ENCODE measurements at places on chromosomes 3 and 15.

DNA sequence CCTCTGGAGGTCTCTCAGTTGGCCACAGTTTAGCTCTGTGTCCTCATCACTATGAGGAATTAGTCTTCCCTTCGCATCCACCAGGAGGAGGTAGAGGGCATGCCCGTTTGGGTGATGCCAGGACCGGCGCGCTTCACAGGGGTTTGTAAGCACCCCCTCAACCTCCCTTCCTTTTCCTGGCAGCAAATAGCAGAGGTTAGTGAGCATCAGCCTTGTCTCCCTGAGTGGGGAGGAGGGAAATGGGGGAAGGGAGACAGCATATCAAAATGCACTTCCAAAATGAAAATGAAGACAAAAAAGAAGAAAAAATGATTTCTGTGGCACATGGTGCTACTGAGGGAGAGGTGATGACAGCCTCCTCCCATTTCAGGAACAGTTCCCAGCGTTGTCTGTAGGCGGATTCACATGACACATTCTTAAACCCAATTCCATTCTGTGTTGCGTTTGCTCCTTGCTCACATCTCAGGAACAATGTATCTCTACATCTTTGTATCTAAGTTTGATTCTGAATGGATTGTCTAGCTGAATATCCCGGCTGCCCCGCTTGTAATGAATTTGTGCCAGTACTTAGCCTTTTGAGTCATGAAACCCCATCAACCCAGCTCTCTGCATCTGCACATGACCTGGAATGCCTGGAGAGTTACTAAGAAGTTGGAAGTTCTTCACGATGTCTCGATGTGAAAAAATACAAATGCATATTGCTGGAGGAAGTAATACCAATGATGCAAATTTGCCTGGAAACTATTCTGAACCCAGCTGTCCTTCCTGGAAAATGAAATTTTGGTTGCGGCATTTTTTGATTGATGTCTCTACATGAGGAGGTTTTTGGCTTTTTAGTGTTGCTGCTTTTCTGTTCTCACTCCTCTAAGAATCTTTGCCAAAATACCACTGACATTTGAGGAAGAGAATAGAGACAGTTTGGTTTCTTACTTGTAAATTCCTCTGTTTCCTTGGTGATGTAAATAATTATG is 45.2 kb downstream of the TYRO3 start:
- peak; percentile 8 for DNase-seq

- no peak for DNase-seq
These were observed 775.2 kb upstream of the GOLIM4 start for GRCh38 chr3:168870892-168871291.

GRCh38 chr3:149809699-149810098 is 3.3 kb upstream of the RNF13 start:
- DNase-seq, result no peak

DNA sequence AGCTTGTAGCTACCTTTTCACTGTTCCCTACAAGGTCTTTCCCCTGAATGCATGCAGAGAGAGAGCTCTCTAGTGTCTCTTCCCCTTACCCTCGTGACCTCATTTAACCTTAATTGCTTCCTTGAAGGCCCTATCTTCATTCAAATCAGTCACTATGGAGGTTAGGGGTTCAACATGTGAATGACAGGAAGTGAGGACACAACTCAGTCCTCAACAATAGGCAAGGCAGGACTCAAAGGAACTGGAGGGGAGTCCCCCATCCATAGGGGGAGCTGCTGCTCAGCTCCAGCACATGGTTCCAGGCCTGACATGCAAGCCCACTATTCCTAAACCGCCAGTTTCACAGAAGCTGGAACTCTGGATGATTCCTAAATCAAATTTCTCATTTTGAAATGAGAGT is 33.8 kb upstream of the GYG1 start:
- DNase-seq, result no peak

- no peak for DNase-seq
These were observed at the start of gene THBS1 for GRCh38 chr15:39580485-39581241. TSS of gene THBS1 (plus strand) at chr15:39581079. CDS start at chr15:39581858, 779 bp downstream.

DNA sequence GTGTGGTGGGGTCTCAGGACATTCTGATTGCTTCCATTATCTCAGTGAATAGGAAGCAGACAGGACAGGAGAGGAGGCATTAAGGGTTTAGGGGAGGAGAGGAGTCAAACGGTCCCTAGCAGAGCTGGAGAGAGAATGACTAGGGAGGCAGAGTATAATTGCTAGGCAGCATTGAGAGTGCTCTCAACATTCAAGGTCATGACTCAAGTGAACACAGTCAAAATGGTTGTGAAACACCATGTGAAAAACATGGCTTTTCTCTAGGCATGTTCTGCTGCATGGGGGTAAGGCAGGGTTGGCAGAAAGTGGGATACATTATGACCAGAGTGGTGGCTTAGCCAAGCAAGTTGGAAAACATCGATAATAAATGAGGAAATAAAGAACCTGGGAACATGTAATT is 19.5 kb upstream of the HRH1 start:
- no peak for DNase-seq

DNA sequence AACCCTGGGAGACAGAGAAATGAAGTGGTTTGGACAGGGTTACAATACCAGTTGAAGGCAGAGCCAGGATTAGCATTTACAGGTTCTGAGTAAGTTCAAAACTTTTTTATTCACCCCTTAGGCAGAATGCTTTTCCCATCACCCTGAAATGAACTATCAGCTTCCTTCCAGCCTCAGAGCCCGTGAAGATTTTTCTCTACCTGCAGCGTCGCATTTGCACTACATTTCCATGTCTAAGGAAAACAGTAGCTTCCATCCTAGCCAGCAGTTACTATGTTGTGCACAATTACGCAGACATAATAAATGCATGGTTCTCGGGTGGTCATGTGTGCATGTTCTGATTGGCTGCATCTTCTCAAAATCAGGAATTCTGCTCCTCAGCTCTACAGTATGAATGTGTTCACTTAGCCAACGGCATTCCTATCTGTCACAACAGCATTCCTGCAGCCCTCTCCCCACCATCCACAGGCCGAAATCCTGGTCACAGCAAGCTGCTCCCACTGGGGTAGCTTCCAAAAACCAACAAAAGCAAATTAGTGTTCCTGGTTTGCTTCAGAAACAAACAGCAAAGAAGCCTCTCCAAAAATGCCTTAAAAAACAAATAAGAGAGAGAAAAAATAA is 510.8 kb upstream of the SEMA6D start:
- DNase-seq, result no peak

DNA sequence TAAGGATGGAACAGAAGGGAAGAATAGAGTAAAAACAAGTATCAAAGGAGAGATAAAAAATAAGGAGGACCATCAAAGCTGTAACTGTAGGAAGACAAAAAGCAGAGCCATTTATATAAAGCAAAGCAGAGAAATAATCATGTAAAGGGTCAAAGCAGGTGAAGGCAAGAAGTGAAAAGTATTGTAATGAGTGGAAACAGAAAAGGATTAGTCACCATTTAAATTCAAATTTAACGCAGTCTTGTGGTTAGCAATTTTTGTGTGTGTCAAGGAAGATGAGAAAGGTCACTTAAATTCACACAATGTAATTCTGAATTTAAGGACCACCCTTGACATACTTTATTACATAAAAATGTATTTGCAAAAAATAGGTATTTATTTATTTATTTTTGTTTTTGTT is 567.8 kb downstream of the ROBO1 start:
- no peak for DNase-seq

GRCh38 chr3:179376474-179376873 is 29.0 kb downstream of the MFN1 start:
- no peak for DNase-seq

DNA sequence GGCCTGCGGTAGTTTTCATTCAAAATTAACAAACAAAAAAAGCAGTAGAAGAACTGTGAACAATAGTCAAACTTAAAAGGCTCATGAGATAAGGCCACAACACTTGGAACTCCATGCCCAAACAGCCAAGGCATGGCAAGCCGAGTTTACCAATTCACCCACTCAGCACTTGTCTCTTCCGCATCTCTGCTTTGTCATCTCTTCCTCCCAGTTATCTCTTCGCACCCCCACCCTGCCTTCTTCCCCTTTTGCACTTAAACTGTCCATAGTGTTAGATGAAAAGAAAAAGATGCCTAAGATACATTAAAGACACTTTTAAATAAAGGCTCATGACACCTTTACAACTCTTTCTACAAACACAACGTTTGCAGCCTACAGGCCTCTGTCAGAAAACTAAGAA is 11.1 kb downstream of the TLE3 start:
- no peak for DNase-seq

GRCh38 chr15:78056714-78057269 is 20.7 kb downstream of the TBC1D2B start:
- DNase-seq, result no peak

DNA sequence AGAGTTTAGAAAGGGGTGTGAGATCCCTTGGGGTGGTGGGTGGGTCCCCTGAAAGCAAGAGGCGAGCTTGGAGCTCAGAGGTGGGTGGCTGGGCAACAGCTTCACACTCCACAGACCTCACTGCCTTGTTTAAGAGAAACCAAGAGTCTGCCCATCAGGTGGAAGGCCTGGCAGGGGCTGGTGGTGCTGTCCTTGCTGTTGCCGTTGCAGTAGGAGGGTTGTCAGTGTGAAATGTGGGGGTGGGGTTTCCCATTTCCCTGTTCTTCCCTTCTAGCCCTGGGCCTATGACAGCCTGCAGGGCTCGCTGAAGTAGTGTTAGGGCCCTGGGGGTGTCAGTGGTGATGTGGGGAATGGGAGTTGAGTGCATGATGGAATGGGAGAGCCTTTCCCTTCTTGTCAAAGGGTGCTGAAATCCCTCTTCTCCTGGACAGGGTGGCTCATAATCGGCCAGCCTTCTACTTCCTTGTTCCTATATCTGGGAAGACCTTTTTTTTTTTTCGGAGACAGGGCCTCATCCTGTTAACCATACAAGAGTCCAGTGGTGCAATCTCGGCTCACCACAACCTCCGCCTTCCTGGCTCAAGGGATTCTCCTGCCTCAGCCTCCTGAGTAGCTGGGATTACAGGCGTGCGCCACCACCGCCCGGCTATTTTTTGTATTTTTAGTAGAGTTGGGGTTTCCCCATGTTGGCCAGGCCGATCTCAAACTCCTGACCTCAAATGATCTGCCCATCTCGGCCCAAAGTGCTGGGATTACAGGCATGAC is 4.3 kb downstream of the PLEKHO2 start:
- no peak for DNase-seq

GRCh38 chr3:163422671-163423070 is 1655.6 kb downstream of the SI start:
- no peak for DNase-seq

- DNase-seq, result no peak
These were observed 151.2 kb upstream of the UBE2E1 start for GRCh38 chr3:23654571-23654970.

GRCh38 chr3:6567241-6567640 is 293.7 kb upstream of the GRM7 start:
- no peak for DNase-seq

- DNase-seq, result no peak
These were observed 405.9 kb upstream of the LMCD1 start for GRCh38 chr3:8095724-8096123.

- no peak for DNase-seq
These were observed 66.4 kb downstream of the LMCD1 start for GRCh38 chr3:8567784-8568575.

DNA sequence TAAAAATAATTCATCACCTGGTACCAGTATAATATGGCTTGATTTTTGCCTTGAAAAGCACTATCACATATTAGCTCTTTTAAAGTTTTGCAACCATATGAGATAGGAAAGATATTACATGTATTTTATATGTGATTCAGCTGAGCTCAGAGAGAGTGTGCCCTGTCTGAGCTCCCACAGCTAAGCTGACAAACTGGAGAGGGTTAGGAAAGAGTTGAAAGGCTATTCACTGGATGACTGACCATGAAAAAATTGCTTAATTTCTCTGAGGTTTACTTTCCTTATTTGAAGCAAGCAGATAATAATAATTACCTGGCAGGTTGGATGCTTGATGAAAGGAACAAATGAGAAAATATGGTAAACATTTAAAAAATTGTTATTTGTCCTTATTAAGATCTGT is 97.4 kb upstream of the CCDC80 start:
- DNase-seq, result no peak

DNA sequence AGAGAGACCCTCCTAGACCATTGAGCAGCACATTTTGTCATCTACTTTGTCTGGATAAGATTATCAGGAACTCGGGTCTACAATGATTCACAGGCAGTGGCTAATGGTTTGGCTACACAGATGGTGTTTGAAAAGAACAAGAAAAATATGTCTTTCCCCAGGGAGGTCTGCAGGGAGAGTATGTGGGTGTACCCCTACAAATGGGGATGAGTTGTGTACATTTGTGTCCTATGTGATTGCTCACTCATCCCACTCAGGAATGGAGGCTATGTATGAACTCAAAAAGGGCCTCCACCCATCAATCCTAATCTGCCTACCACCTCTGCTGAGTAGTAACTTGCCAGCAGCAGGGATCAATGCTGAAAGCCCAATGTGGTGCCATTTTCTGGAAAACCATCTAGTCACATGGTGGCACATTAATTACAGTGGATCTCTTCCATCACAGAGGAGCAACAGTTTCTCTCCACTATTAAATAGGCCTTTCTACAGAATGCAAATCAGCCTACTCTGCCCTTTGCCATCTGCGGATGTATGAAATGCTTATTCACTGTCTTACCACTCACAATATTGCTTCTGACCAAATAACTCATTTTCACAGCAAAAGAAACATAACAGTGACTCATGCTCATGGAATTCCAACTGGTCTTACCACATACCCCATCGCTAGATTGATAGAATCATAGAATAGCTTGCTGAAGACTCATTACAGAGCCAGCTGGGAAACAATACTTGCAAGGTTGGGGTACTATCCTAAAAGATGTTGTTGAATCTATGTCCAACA is 48.3 kb upstream of the TRIM42 start:
- DNase-seq, result no peak

DNA sequence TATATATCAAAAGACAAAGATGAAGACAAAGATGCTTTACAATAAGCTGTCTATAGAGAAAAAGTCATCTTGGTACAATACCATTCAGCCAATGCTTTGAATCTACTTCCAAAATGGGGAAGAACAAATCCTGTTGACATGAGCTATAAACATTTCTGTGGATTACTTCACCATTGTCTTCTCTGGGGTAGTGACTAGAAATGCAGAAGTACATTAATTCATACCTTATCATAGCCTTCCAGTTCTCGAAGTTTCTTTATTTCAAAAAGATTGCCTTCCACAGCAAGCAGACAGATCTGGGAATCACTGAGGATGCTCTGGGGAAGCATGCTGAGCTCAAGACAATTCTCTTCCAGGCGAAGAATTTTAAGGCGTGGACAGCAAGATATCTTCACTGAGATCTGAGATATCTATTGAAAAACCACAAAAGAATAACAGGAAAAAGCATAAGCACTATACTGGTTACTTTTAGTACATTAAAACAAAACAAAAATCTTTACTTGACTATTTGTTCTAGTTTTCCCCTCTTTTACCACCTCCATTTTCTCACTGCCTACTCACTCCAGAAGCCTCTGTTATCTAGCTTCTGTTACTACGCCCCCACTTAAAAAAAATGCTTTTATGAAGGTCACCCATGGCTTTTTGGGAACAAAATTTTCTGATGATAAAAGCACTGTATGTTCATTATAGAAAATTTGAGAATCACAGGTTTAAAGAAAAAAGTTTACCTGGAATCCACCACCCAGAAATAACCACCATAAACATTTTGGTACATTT is 3.6 kb downstream of the LRRC57 start:
- DNase-seq, result no peak

GRCh38 chr3:62559831-62560445 is 186.6 kb upstream of the FEZF2 start:
- no peak for DNase-seq

All from stimulated activated CD8-positive, alpha-beta memory T cell treated with anti-CD3 and anti-CD28 coated beads, Interleukin-4, amount 100 ng/mL, for 1 hour (primary cell).